ENCODE measurements at places on chromosomes 16 and 17.
A peak's percentile ranks its signal among the peaks of the same experiment; 100 is the strongest.

- peak; percentile 56 for DNase-seq
These were observed 31.4 kb downstream of the LIG3 start for GRCh38 chr17:35011671-35012216.

GRCh38 chr17:339193-340061 is 13.2 kb downstream of the RPH3AL start:
- DNase-seq, result peak; percentile 44

- no peak for DNase-seq
These were observed 19.5 kb downstream of the ANKRD40 start for GRCh38 chr17:50688245-50688644.

- no peak for DNase-seq
These were observed 191.8 kb downstream of the SPECC1 start for GRCh38 chr17:20200865-20201458.

DNA sequence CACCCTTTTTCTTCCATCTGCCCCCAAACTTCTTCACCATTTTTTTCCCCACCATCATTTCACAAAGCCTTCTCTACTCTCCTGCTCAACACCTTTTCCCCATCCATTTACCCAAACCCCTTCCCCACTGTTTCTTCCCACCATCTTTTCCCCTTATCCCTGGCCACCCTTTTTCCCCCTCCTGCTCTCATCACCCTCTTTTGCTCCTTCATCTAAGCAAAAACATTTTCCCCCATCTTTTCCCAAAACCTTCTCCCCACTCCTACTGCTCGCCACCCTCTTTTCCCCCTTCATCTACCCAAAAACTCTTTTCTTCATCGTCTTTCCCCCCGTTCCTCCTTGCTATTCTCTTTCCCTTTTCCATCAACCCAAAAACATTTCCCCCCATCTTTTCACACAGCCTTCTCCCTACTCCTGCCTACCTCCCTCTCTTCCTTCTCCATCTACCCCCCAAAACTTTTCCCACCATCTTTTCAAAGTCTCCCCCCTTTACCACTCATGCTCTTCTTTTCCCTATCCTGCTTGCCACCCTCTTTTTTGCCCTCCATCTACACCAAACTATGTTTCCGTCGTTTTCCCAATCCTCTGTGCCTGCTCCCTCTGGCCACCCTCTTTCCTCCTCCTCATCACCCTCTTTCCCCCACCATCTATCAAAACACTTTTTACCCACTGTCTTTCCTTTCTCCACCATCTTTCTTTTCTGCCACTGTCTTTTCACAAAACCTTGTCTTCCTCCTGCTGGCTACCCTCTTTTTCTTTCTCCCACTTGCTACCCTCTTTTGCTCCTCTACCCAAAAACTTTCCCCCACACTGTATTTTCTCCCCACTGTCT is 205.8 kb upstream of the WSB1 start:
- DNase-seq, result no peak

GRCh38 chr16:54847207-54847606 is 83.5 kb upstream of the IRX5 start:
- no peak for DNase-seq

GRCh38 chr17:28272166-28272565 is 46.8 kb upstream of the TMEM97 start:
- DNase-seq, result no peak

DNA sequence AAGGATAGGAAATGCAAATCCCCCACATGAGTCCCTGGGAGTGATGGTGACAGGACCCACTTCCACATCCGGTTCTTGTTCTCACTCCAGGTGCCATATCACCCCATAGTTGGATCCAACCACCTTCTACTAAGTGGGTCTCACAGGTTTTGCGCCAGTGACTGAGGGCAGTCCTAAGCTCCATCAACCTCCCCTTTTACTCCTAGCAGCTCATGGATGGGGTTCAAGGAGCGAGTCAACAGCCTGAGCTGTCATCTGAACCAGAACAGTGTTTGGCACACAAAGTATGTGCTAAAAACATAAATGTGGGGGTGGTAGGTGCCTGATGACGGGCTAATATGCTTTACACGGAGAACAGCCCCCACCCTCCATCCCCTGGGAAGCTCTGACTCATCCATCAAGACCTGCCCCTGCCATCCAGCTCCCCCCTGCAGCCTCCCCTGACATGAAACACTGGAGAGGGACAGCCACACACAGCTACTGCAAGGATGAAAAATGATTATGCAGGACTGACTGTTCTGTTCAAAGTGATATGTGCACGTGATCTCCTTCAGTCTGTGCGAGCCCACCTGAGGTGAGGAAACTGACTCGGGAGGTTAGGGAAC is 143.2 kb upstream of the CDH5 start:
- no peak for DNase-seq

- no peak for DNase-seq
These were observed 403.6 kb upstream of the MON1B start for GRCh38 chr16:76787394-76787793.

DNA sequence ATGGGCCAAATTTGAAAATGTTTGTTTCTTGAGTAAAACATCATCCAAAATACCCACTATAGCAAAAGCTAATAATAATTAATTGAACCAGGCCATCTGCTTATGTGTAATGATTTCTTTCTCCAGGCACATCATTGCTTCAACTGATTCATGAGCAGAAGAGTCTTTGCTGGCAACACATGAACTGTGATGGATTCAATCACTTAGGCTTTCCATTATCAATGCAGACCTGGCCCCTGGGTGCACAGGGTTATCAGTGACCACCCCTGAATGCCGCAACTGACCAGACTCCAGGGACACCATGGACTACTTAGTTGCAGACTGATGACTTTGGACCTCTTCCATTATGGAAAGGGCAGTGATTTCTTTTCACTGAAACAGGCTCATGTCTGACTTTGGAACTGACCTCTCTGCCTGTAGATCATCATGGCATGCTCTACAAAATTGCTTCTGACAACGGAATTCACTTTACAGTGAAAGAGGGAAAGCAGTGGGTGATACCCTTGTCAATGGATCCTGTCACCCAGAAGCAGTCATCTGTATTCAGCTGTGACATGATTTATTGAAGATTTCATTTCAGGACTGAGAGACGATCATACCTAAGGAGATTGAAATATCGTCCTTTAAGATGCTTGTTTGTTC is 448.8 kb downstream of the SLC39A11 start:
- no peak for DNase-seq

GRCh38 chr16:3470723-3471122 is 24.6 kb downstream of the C16orf90 start:
- no peak for DNase-seq

GRCh38 chr16:2178321-2179106 is 17.9 kb downstream of the CASKIN1 start:
- DNase-seq, result peak; percentile 66
